ENCODE measurements at places on chromosomes 11 and 22.

DNA sequence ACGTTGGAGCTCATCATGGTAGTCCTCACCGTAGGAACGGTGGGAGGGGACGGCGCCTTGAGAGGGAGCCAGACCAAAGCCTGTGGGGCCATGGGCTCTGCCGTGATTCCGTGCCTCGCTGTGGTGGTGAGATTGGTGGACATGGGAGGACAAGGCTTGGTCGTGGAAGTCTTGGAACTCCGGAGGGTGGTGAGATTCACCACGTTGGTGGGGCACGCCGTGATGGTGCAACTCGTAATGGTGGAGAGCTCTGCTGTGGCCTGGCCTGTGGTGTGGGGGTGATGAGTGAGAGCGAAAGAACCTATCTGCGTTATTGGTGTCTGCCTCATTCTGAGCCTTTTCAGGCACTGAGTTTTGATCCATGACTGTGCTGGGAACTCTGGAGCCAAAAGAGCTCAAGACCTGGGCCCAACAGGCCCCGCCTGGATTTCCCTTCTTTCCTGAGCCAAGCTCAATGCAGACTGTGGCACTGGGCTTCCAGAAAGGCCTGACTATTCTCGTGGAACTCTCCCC, at the start of gene CATSPER1:
CATSPER1 (minus strand) TSS at position 463 of the 513 bp plus-strand sequence; CDS start at position 363, 100 bp downstream.
- no peak for DNase-seq

DNA sequence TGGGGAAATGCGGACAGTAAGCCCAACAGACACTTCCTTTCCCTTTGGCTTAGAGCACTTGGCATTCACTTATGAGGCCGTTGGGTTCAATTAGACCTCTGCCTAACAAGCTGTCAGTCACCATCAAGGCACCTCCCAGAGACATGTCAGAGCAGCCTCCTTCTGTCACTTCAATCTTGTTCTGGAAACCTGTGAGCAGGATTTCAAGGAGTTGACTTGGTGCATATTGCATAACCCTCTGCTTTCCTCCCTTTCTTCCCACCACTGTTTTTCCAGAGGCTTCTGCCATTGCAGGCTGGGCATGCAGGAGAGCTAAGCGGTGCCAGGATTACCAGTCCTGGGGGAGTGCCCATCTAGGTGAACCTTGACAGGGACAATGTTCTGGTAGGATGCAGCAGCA, 484.2 kb upstream of the LRRC4C start:
- DNase-seq, result no peak

DNA sequence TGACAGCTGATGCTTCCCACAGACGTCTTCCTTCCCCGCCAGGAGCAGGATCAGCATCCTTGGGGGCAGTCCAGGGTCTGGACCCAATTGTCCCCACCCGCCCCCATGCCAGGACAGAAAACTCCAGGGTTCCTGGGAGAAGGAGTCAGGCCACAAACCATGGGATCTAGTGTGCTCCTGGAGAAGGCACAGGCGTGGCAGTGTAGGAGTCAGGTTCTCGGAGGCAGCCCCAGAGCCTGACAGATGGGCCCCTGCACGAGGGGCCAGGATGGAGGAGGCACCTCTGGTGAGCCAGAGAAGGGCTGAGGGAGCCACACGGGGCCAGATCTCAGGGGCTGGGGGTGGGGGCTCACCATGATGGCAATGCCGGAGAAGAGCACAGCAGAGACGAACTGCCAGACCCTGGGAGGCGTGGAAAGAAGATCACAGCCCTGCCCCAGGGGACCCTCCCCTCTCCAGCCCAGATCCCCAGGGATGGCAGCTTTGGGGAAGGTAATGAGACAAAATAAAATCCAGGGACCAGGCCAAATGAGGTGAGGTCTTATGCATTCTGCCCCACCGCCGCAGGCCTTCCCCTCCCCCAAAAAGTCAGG, 13.6 kb downstream of the TP53I11 start:
- no peak for DNase-seq

GRCh38 chr22:28791841-28792490, 8.4 kb downstream of the XBP1 start:
- DNase-seq, result no peak

DNA sequence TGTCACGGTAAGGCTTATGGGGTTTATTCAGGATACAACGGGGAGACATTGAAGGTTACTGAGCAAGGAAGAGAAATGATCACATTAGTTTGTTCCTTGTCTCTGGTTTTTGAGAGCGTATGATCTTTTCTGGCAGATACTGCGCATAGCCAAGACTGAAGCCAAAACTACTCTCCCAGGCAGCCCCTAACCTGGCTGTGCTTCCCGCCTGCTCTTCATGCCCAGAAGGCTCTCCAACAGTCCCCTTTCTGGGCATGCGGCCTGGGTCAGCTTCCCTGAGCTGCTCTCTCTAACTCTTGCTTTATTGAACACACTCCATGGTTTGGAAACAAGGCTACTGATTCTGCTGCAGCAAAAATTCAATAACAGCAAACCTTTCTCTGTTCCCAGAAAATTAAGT, 306.6 kb downstream of the BUD13 start:
- no peak for DNase-seq

DNA sequence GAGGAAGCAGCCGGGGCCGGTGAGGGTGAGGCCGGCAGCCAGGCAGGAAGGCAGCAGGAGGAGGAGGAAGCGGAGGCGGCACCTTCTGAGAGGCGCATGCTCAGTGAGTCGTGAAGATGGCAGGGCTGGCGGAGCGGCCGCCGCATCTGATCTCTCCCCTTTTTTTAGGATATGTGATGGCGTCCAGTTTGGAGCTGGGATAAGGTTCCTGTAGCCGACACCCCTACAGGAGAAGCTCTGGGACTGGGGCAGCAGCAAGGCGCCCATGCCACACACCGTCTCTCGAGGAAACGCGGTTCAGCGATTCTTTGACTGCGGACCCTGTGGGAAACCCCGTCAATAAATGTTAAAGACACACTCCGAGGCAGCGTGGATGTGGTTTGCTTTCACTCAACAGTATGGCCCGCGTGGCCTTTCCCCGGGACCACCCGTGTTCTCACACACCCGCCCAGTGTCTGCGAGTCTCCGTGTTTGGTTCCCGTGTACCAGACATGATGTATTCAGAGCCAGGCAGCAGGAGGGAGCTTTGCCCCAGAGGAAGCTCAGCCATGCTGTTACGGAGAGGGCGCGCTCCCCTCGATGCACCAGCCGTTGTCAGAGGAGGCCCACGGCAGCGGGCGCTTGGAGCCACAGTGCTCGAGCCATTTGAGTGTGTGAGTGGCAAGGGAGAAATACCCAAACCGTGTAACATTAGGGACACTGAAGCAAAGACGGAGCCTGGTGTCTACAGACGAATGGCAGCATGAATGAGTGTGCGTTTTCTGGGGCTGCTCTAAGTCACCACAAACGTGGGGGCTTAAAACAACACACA, 27.7 kb upstream of the PARVB start:
- DNase-seq, result no peak

DNA sequence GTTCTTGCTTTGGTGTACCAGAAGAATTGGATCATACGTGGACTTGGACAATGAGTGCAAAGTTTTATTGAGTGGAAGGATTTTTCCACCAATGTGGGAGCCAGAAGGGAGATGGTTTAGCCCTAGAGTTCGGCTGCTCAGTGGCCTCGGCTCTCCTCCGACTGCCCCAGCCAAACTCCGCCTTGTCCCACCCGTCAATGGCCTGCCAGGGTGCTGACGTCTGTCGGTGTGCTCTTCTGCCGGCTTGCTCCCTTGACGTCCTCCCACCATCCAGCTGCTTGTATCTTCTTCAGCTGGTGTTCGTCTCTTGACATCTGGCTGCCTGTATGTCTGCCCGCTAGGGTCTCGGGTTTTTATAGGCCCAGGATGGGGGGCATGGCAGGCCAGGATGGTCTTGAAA, 154.8 kb downstream of the APOL5 start:
- DNase-seq, result no peak

- peak; percentile 50 for DNase-seq
These were observed 7.8 kb upstream of the PYGM start for GRCh38 chr11:64767344-64768299.

DNA sequence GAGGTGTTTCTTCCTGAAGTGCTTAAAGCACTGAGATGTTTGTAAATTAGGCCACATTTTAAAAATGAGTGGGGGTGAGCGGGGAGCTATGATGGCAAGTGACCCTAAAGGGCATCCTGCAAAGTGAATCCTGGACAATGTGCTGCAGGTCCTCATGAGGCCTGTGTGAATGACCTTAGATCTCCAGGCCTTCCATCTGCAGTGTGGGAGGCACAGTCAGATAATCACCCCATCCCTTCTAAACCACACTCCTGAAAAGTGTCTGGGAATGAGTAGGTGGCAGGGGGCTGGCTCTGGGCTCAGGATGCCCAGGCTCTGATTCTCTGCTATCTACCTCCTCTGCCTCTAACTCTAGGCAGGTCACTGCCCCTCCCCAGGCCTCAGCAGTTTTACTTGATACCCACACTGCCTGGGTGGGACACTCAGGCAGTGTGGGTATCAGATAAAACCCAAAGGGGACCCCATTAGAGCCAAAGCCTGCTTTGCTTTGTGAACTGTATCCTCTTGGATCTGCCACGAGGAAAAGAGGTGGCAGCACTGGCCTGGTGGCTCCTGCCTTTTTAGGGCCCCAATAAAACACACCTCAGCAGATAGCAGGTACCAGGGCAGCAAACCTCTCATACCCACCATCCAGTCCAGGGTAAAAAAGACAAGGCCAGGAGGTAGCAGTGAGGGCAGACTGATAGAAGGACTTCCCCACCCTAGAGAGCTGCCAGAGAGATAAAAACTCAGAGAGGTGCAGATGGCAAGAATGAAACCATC, 10.5 kb downstream of the STARD10 start:
- DNase-seq, result no peak

DNA sequence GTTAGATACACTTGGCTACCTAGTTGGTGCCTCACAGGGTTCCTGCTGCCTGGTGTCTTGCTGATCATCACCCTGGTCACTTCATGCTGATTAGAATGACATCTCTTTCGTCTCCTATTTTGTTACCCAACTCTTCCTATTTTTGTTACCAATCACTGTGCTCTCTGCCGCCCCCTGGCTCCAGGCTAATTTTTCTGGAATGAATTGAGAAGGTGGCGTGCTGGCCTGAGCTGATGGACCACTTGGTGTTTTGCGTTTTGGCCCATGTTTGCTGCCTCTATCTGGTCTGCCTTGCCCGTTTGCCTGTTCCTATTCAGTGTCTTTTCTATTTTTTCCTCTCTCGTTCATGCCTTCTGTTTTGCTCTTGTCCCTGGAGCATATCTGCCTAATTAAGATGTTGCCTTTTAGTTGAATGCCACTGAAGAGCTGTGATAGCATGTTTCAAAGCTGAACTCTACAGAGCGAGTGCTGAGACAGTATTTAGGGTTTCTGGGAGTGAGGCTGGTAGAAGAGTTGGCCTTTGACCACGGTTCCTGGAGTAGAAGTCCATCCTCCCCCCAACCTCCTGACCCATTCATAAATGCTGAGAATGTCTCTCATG, 5.9 kb upstream of the ATF4 start:
- no peak for DNase-seq

- DNase-seq, result peak; percentile 94
These were observed 29.2 kb downstream of the GRAMD4 start for GRCh38 chr22:46649141-46650077.

- DNase-seq, result peak; percentile 63
These were observed 2.7 kb downstream of the CRYBB3 start for GRCh38 chr22:25202290-25202921.

DNA sequence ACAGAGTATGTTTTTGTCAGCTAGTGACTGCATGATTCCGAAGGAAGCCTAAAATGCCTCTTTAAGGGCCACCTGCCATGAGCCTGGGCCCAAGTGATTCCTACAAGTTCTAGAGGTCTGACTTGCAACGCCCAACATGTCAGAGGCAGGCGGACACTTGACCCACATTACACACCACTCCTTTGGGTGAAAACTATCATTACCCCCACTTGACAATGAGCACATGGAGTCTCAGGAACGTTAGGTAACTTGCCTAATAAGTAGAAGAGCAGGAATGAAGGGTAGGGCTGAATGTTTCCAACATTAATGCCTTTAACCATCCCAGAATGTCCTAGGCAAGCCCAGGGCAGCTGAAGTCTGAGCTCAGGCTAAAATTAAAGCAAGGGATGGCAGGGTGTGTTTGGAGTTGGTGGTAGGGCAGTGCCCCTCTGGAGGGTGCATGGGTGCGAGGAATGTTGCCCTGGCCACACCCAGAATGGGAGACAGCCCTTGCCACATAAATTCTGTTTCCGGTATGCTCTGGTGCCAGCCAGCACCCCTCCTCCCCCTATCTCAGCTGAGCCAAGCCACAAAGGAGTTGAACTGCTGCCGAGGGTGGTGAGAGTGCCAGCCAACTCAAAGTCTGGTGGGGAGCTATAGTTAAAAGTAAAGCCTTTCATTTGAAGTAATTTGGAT, 2.5 kb downstream of the PLAAT2 start:
- no peak for DNase-seq

DNA sequence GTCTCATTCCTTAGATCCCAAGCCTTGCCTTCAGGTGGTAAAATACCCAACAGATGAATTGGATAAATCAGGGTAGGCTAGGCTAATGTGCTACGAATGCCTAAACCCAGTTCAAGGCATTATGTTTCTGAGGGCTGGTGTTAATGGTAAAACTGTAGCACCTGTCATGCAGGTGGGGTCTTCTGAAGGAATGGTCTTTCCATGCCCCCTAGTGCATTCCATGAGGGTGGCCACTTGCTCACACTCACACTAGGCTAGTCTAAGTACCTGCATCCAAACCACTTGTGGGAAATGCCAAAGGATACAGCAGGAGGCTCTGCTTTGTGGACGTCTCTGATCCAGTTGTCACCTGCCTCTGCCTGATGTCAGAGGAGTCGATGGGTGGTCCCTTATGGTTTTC, 24.2 kb upstream of the UCP3 start:
- no peak for DNase-seq

DNA sequence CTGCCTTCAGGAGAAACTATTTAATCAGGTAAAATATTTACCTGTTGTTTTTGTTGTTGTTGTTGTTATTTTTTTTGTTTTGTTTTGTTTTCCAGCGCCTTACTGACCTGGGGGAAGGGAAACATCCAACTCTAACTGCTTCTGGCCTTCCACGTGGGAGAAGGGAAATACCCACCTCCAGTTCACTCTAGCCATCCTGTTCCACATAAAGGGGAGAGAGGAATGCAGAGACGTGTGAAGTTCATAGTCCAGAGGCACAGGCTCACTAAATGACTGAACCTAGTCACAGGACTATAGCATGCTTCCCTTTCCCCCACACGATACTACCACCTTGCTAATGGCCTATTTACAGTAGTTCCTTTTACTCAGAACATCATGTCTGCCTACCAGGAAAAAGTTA, 72.4 kb upstream of the VSTM5 start:
- DNase-seq, result no peak

- DNase-seq, result no peak
These were observed 55.2 kb downstream of the FLRT1 start for GRCh38 chr11:64090806-64091516.

GRCh38 chr11:20157728-20158127, 2.5 kb downstream of the DBX1 start:
- DNase-seq, result no peak

- DNase-seq, result no peak
These were observed 71.7 kb downstream of the DBX1 start for GRCh38 chr11:20088397-20089225.

GRCh38 chr22:37998543-37998942, 14.2 kb upstream of the SOX10 start:
- DNase-seq, result no peak

GRCh38 chr11:64130618-64131017, 35.3 kb downstream of the MACROD1 start:
- DNase-seq, result no peak

Data from COR-L47 (cell line).